Cortex of kidney (tissue), 1 donor: ENCODE measurements at places on chromosomes 1 and 21.

DNA sequence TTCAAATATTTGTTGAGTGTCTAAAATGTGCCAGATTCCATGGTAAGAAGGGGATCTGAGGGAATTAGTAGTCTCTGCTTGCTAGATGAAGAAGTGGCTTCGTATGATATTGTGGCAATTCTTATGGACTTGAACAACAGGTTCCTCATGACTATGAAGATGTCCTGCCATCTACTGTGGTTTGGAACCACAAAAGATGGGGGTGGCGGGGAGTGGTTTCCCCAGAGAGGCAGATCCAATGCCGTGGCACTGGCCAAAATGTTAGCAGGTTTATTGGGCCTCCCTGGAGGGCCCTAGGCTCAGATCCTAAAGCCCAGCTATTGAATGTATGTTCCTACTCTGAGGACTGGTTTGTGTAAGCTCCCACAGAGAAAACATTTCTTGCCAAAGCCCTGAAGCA lies 120.8 kb downstream of the RGS2 start:
- no peak for DNase-seq

GRCh38 chr1:9518454-9518998 lies 20.7 kb upstream of the SLC25A33 start:
- DNase-seq = no peak

GRCh38 chr1:4132352-4133296 lies 232.6 kb upstream of the C1orf174 start:
- no peak for DNase-seq

DNA sequence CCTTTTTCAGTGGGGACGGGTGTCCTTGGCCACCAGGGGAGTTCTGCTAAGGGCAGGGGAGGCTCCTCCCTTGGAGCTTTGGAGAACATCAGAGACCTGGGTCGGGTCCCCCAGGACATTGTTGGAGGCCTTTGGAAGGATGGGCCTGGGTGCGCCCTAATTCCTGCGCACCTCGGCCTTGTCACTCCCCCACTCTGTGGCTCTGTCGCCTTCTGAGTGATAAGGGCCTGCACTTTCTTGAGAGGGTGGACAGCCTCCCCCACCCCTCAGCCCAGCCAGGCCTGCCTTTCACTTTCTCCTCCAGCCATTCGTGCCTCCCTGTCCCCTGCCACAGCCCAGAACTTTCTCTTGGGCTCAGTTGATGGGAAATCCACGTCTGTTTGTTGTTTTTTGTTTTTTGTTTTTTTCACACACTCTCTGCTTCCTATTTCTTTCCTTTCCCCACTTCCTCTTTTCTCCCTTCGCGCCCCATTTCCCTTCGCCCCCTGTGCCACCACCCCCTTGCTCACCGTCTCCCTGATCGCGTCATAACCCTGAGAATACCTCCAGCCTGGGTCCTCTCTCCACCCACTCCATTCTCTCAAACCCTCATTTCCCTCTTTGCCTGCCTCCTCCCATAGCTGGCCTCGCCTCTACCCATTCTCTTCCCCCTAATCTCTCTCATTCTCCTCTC lies 85.6 kb downstream of the PAX7 start:
- no peak for DNase-seq

DNA sequence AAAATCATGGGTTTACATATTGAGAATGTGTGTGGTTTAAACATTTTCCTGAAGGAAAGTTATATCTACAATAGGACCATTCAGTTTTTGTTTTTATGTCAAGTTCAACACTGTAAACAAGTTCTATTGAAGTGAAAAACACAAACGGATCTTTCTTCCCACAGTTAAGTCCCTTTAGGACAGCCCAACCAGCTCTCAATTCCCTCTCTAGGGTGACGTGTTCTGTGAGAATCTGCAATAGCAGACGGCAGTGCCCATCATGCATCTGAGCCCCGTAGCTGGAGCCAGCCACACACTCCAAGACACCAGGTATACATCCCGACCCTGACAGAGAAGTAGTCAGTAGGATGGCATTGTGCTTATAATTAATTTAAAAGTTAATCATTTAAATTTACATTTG lies 26.3 kb upstream of the IVNS1ABP start:
- no peak for DNase-seq

GRCh38 chr1:190658907-190659306 lies 181.2 kb upstream of the BRINP3 start:
- DNase-seq = no peak

GRCh38 chr1:89894210-89895201 lies 73.7 kb downstream of the LRRC8D start:
- DNase-seq = no peak

DNA sequence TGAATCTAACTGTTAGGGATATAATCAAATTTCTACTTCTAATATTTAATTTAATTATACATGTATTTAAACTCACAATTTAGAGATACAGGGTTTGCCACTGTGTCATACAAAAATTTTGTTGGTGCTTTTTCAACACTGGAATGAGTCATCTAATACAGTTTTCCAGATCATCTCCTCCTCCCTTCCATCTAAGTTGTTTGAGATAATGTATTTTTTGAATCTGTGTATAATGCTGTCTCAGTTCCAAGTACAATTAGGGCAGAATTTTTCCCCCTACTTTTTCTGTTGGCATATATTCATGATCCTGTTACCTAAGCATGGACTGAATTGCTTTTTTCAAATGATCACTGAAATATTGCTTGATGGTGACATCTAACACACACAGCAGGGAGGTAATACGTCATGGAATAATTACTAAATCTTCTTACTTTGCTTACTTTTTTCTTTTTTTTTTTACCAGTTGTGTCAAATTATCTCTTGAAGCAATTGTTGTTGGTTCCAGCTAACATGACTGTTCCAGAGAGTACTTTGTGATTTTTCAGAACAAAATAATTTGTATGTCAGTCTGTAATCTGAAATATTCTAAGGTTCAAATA lies 146.0 kb downstream of the MAGI3 start:
- no peak for DNase-seq

DNA sequence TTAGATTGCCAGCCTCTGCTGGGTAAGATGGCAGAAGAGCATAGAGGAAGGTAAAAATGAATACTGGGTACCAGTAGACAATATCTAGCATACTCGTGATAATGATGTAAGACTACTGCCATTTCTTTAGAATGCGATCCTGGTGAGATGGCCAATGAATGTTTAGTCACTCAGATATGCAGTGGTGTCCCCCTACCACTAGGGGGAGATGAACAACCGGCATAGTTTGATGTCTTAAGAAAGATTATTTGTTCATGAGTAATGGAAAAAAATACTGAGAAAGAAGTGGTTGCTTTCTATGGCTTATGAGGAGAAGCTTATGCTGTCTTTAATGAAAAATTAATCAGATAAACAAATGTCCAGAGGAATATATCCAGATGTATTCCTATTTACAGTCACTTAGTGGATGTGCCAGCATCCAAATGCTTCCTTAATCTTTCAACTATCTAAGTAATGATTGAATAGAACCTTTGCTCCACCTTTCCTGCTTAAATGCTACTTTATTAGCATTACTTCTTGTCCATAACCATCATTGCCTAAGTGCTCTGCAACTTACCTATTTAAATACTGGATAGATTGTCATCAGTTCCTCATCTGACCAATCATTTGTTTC lies 256.6 kb downstream of the ST6GALNAC3 start:
- no peak for DNase-seq

GRCh38 chr1:232218955-232219865 lies 410.7 kb downstream of the SIPA1L2 start:
- no peak for DNase-seq

GRCh38 chr1:59926381-59927123 lies at the start of gene CYP2J2:
Gene CYP2J2, minus strand, starts transcription at chr1:59926773. Its CDS starts 27 bp downstream, at chr1:59926746.
- DNase-seq = no peak

DNA sequence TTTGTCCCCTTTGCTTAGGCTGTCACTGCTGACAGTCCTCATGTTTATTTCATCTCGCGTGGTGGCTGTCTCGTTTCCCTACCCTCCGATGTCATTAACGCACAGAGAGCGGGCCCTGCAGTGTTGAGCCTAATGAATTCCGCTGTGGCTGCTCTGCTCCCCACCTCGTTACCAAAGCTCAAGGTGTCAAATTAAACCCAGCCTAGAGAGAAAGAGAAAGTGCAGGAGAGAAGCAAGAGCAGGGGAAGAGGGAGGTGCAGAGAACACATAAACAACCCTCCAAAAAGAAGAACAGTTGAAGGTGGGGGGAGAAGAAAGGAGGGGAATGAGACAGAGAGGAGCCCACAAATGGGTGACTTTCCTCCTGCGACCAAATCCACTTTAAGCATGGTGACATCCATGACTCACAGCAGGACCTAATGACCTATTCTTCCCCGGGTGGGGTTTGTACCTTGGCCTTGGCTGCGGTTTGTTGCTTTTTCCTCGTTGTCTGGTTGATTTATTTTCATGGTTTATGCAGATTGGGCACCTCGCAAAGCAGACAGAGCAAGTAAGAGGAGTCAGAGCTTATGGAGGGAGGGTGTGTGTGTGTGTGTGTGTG lies 92.5 kb downstream of the PBX1 start:
- DNase-seq = no peak

DNA sequence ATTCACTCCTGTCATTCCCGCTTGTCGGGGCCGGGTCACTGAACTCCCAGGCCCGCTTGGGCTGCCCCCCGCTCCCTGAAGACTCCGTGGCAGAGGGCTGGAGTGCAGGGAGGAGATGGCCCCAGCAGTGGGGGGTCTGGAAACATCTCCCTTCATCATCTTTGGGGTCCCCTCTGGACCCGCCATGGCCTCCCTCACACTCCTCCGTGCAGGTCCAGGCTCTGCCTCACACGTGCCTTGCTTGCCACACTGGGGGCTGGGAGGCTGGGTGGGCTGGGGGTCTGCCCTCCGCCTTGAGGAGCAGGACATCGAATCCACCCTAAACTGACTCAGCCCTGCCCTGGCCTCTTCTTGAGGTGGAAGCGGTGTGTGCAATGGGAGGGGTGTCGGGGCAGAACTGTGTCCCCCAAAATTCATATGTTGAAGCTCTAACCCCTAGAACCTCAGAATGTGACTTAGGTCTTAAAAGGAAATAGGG lies 35.2 kb downstream of the POFUT2 start:
- DNase-seq = no peak

GRCh38 chr21:15443740-15444117 lies 286.1 kb upstream of the USP25 start:
- no peak for DNase-seq

- no peak for DNase-seq
Observed at GRCh38 chr1:164712131-164713036, 153.4 kb downstream of the PBX1 start.

- DNase-seq = no peak
Observed at GRCh38 chr1:54777431-54777830, 13.1 kb upstream of the PARS2 start.

- no peak for DNase-seq
Observed at GRCh38 chr1:54108156-54108555, 44.6 kb downstream of the CDCP2 start.

- DNase-seq = no peak
Observed at GRCh38 chr1:187617776-187618175, 789.0 kb downstream of the PLA2G4A start.

GRCh38 chr1:168614235-168614634 lies 37.8 kb downstream of the XCL1 start:
- DNase-seq = no peak

DNA sequence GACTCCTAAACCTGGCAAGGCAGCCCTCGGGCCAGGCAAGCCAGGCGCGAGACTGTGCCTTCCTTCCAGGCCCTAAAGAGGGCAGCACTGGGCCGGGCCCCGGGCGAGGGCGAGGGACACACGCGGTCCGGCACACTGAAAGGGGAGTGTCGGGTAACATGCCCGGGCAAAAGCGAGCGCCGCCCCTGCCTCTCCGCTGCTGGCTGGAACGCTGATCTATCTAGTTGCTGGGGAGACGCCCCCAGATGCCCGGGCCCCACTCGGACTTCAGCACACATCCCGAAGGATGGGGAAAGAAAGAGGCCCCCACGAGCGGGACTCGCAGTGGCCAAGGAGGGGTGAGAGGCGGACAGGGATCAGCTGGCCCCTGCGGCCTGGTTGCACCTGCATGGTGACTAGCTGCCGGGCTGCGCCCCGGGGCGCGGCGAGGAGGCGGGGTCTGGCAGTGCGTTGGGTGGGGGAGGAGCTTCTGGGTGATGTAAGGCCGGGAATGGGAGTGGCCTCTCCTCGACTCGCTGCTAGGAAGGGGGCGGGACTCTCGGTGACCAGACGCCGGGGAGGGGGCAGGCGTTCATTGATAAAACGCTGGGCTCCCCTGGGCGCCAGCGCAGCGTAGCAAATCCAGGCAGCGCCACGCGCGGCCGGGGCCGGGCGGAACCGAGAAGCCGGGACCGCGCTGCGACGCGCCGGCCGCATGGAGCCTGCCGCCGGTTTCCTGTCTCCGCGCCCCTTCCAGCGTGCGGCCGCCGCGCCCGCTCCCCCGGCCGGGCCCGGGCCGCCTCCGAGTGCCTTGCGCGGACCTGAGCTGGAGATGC lies at the start of gene PLK3:
PLK3 (plus strand) TSS at position 608 of the 815 bp plus-strand sequence; CDS start at position 695, 87 bp downstream.
- peak; percentile 92 for DNase-seq

DNA sequence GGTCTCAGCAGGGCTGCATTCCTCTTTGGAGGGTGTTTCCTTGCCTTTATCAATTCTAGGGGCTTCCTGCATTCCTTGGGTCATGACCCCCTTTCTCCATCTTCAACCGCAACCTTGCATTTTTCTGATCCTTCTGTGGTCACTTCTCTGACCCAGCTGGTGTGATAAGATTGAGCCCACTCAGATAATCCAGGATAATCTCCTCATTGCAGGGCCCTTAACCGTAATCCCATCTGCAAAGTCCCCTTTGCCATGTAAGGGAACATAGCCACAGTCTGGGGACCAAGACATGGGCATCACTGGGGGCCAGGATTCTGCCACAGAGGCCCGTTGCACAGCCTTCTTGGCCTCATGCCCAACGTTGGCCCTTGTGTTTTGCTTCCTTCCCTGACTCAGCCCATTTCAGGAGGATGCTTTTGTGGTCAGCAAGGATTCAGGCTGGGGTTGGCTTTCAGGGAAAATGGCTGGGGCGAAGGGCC lies 35.0 kb upstream of the IL19 start:
- DNase-seq = no peak

- DNase-seq = no peak
Observed at GRCh38 chr1:109783436-109783835, 19.7 kb upstream of the EPS8L3 start.

DNA sequence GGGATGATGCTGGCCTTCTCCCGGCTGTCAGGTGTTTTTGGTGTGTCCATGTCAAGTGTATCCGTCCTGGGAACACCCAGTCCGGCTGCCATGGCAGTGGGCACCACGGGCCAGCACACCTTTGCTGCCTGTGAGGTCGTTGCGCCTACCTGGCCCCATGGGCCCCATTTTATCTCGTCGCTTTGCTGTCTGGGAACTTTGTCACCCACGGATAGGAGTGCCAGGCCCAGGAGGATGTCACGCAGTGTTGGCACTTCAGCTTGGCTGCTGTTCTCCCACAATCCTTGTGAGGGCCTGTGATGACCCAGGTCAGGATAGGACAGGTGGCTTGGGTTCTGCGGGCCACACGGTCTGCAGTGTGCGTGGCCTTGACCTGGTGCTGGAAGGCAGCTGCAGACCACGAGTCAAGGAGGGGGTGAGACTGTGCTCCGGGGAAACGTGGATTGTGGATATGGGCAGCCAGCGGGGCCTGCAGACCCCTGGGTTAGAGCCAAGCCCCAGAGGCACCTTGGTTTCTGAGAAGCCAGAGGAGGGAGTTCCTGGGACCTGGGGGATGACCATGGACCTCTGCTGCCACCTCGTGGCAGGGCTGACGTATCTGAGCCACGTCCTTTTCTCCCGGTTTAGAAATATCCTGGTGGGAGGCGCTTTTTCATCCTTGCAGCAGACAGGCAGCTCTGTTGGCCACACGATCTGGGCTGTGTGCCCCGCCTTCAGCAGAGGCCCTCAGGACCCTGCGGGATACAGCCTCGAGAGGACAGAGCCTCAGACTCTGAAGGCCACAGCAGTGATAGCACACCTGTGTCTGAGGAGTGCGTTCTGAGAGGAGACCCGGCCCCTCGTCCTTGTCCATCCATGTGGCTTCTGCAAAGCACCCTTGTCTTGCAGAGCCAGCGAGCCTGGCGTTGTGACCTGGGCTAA lies 161.1 kb upstream of the COL6A1 start:
- no peak for DNase-seq

GRCh38 chr1:208225954-208226937 lies 17.9 kb downstream of the PLXNA2 start:
- no peak for DNase-seq
